NCI-H2081 (cell line): ENCODE measurements at places on chromosomes 16 and 17.

DNA sequence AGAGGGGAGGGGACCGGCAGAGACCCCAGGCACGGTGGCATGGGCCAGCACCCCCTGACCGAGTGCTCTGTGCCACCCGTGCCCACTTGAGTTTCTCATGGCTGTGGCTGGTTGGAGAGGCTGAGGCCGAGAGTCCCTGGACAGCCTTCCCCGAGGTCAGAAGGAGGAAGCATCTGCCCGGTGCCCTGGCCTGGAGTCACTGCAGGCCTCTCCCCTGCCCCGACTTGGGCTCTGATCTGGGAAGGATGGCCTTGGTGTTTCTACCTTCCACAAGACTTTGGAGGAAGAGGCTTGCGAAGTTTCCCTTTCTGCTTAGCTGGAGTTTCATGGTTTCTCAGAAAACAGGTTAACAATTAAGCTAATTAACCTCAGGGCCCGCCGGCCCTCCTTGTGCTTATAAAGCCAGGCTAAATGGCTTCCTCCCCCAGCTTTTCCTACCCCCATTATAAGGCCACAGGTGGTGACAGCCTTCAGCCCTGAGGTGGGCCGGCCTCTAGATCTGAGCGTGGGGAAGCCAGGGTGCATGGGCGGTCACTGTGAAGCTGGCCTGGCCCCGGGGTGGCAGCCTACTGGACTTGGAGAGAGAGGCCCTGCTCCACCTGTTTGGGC, 17.3 kb downstream of the LLGL2 start:
- DNase-seq = no peak

DNA sequence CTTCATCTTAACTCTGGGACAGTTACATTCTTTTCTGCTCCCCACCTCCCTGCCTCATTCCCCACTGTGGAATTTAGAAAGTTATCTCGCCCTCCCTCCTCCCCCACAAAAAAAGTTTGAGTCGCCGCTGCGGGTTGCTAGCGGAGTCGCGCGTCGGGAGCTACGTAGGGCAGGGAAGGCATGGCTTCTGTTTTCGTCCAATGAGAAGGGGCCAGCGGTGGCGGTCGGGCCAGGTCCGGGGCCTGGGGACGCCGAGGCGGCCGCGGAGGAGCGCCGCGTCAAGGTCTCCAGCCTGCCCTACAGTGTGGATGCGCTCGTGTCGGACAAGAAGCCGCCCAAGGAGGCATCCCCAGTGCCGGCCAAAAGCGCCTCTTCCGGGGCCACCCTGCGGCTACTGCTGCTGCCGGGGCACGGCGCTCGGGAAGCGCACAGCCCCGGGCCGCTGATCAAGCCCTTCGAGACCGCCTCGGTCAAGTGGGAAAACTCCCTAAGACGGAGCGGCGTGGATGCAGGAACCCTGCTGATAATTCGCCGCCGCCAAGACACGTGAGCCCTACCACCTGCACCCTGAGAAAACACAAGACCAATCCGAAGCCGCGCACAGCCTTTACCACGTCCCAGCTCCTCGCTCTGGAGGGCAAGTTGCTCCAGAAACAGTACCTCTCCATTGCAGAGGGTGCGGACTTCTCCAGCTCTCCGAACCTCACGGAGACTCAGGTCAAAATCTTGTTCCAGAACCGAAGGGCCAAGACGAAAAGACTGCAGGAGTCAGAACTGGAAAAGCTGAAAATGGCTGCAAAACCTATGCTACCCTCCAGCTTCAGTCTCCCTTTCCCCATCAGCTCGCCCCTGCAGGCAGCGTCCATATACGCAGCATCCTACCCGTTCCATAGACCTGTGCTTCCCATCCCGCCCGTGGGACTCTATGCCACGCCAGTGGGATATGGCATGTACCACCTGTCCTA, 8.9 kb downstream of the OR4D1 start:
- peak; percentile 36 for DNase-seq

GRCh38 chr17:28343491-28343932, 8.0 kb downstream of the TNFAIP1 start:
- no peak for DNase-seq

DNA sequence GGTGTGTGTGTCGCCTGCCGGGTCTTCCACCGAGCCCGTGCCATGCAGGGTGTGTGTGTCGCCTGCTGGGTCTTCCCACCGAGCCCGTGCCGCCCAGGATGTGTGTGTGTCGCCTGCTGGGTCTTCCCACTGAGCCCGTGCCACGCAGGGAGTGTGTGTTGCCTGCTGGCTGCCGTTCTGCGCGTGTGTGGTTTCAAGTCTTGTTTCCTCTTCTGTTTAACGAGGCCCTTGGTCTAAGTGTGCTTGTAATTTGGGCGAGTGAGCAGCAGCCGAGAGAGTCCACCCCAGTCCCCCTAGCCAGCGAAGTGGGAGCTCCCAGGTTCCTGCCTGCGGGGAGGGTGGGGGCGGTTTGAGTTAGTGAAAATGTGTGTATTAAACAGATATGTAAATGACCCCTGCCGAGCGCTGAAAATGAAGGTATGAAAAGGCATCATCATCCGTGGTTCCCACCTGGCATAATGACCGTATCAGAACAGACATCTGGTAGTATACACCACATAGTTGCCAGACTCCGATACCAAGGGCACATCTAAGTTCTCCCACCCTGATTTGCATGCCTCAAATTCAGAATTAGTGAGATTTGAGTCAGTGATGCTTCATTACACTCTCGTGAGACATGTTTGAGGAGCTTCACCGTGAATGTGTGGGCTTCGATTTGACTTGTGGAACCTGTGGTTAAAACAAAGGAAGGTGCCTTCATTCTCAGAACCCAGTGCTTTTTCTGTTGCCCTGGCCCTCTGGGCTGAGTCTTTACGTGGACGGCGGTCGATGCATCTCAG, 114.5 kb upstream of the CHMP6 start:
- DNase-seq = peak; percentile 59

GRCh38 chr16:89404561-89404960, 85.8 kb downstream of the ANKRD11 start:
- DNase-seq = no peak
